ENCODE measurements at places on chromosomes 1 and 21.

DNA sequence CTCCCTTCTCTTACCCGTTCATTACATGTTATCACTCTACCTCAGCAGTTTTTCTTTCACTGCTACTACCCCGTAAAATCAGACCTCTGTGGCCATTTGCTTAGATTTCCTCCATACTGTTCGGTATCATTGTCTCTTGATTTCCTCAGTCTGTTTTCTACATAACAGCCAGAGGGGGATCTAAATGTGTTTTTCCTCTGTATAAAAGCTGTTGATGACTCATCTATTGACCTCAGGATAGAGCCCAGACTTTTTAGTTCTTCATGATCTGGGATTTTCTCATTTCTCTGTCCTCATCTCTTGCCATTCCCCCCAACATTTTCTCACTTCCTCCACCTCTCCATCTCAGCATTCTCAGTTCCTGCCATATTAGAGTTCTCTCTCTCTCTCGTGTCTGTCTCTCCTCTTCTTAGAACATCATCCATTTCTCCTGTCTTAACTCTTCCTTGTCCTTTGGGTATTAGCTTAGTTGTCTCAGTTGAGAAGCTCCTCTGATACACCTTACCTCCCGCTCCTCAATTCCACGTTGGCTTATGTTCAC lies 10.5 kb downstream of the OTUD3 start:
- no peak for DNase-seq

DNA sequence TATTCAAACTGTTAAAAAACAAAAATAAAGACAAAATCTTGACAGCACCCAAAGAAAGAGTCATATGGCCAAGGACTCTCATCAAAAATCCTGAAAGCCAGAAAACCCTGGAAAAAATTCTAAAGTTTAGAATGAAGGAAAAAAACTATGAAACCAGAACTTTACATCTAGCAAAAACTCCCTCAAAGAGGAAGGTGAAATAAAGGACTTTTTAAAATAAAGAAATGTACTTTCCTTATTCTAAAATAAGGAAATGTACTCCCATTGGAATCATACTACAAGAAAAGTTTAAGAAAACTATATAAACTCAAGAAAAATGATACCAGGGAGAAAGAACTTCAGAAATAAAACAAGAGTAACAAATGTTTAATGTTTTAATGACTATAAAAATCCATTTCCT lies 206.3 kb downstream of the KCNT2 start:
- DNase-seq, result no peak

GRCh38 chr21:44750675-44751025 lies 39.3 kb upstream of the TSPEAR start:
- no peak for DNase-seq

GRCh38 chr1:54994355-54994990 lies 4.3 kb upstream of the BSND start:
- no peak for DNase-seq

DNA sequence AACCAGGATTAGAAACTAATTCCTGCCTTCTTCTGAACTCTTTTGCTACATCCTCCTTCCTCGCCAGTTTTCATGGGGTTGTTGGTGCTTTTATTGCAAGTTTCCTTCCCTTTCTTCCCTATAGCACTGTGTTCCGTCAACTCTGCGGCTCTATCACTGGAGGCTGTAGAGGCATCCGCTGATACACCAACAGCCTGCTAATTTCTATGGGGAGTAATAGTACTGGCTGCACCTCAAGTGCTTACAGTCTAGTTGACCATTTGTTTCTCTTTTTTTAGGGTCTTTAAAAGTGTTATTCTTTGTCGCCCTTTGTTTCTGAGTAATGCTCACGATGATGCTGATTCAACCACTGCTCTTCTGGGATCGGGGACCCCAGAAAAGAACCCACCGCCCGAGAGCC lies 746 bp downstream of the MIS18A start:
- DNase-seq, result peak; percentile 32

- no peak for DNase-seq
Measured at GRCh38 chr1:167484726-167485502, 33.4 kb downstream of the CD247 start.

DNA sequence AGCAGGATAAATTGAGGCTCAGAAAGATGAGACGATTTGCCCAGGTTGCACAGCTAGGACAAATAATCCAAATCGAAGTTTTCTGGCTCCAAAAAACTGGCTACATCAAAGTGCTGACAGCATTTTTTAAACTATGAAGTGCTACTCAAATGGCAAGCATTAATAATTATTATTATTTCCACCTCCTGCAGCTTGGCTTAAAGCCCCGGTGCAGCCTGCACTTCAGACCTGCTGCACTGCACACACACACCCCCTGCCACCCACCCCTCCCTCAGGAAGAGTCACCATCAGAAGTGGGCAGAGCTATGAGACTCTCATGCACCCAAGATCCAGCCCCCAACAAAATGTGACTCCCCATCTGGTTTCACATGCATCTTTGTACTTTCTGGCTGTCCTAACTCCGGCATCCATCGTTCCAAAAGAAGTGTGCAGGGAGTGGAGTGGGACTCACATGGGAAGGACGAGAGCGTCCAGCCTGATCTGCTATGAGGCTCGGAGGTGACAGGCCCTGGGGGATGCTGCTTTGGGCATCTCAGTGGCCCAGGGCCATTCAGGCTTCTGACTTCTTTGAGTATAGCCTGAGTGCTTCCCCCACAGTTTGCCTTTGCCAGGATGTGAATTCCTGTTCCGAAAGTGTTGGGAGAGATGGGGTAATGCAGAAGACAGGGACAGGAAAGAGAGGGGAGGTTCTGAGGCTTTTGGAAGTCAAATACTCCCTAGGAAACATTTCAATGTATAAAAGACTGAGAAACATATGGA lies 65.0 kb upstream of the FAM20B start:
- no peak for DNase-seq

GRCh38 chr1:55812281-55812680 lies 597.1 kb upstream of the USP24 start:
- DNase-seq, result no peak

DNA sequence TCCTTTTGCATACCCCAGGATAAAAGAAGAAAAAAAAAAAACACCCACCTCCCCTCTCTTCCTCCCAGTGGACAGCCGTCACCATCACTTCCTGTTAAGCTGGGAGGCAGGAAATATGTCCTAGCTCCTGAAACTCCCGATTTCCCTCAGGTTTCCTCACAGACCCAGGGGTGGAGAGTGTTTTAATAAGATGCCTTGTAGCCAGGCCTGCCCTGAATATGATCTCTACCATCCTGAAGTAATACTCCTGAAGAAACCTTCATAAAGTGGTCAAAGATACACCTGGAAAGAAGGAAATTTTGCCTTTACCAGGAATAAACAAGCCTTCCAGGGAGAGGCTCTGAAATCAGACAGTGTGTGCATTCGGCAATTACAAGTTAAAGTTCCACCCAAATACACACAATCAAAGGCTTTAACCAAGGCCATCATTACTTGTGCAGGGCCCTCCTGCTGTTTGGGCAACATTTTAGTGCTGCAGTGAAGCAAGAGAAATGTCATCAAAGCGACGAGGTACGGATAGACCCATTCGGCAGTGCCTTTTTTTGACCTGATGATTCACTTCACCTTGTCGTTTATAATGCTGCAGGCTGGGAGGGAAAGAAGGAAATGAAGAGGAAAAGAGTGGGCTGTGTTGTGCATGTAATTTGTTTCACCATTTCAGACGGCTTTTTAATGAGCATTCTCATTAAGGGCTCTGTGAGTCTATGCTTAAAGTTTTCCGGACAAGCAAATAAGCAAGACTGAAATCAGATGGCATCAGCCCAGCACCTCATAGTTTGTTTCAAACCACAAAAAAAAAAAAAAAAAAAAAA lies 41.0 kb upstream of the RASAL2 start:
- no peak for DNase-seq

GRCh38 chr1:152817309-152817708 lies 5.5 kb downstream of the LCE1B start:
- no peak for DNase-seq

DNA sequence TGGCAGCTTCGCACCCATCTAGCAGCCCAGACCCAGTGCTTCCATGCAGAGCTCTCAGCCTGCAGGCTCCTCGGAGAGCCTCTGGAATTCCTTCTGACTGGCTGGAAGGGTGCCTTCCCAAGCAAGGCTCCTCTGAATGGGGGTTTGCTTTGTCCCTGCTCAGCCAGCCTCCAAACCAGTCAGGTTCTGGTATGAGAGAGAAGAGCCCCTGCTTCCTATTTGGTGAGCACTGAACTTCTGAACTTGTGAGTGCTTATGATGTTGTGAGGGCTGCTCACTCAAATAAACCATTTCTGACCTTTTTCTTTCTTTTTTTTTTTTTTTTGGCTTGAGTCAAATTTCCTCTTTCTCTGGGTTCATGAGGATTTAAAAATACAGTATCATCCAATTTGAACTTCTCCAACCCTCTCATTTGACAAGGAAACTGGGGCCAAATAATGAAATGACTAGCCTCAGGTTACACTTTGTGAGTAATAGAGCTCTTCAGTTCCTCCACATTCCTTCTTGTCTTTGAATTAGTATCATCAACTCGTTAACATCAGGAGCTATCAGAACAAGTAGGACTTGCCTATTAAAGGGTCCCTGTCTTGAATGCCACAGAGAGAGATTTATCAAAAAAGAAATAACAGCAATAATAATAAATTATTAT lies 39.6 kb downstream of the GFI1 start:
- DNase-seq, result no peak

Data from activated naive CD4-positive, alpha-beta T cell treated with anti-CD3 and anti-CD28 coated beads, Interleukin-2, amount 10 ng/mL, durations not matched to agents 7 days and 5 days (primary cell).